ENCODE measurements at places on chromosomes 12 and 14.

GRCh38 chr12:6374786-6375160, 590 bp downstream of the SCNN1A start:
- DNase-seq: no peak

DNA sequence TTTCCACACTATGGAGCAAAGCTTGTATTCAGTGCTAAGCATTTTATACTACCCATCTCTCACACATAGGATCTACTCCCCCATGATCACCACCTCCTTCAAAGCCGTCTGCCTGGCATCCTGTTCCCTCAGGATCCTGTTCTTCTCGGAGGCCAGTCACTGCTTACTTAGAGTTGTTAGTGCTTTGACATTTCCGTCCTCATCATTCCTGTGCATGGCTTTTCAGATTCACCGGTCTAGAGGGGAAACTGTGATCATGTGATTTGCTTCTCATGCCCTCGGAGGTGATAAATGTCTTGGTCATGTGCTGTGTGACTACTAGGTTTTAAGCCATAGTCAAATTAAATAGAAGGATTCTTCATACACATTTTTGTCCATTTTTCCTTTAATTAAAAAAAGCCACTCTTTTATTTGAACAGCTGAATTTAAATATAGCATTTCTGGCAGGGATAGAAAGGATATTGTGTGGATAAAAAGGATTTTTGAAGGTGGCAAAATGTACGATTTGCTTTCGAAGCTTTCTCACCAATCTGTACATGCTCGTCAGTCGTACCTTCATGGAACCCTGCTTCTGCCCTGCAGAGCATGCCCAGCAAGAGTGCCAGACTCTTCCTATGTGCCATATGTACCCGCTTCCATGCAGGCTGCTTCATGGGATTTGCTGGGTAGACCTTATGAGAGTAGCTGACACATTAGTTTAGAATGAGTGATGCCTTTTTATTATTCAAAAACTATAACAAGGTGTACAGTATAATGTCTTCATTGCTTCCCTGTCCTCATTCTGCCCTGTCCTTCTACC, 53.3 kb downstream of the BMAL2 start:
- DNase-seq: no peak

DNA sequence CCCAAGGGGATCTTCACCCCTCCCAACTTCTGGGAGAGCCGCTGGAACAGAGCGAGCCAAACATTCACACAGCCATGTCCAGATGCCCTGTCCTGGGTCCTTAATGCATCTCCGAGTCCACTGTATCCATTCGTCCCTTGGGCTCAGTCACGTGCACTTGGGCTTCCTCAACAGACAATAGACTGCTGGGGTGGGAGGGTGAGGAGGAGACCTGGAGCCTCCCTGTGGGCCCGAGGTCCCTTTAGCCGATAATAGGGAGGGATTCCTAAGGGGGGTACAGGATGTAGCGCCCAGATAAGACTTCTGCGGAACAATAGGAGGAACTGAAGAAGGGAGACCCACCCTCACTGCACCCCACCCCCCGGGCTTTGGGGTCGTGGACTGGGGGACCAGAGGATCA, 6.7 kb downstream of the ARHGEF25 start:
- DNase-seq: no peak

DNA sequence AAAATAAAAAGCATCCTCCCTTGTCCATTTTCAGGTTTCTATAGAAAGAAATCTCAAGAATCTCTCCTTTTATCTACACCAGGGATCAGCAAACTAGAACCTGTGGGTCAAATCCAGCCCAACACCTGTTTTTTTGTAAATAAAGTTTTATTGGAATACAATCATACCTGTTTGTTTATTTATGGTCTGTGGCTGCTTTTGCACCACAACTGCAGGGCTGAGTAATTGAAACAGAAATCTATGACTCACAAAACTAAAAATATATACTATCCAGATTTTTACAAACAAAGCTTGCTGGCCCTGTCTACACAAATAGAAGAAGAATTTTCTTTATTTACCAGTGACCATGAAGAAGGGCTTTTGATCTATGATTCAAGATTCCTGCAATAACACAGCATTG, 95.1 kb upstream of the COCH start:
- DNase-seq: peak; percentile 9

DNA sequence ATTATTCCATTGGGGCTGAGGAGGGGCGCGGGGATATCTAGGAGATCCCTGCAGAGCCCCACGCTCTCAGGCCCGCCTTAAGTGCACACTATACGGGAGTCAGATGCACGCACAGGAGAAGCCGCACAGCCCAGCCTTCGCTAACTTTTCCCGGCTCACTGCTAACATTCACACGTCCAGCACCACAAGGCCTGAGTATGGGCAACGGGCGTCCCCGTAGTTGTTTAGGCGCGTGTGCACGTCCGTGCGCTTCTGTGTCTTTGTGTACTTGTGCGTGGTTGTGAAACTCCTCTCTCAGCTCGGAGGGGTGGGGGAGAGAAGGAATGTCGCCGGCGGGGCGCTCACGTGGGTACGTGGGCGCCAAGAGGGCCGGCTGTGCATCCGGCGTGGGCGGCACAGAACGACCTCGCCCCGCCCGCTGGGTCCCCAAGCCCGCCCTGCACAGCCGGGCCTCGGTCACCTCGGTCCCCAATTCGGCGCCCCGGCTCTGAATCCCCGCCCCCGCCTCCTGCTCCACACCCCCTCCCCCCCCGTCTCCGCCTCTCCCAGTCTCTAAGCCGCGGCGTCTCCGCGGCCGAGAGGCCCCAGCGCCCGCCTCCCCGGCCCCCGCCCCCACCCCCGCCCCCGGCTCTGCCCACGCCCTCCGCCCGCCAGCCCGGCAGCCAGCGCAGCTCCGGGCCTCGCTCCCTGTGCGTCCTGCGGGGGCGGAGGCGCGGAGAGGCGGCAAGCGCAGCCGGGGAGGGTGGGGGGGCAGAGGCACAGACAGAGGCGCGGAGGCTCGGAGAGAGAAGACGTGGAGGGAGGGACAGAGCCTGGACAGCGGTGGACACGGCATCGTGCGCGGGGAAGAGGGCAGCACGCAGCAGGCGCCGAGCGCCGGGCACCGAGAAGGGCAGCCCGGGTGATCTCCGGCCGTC, at the start of gene NAB2:
Gene NAB2, plus strand, starts transcription at position 761 of the 917 bp plus-strand sequence. CDS start 158 bp downstream, outside the sequence.
- DNase-seq: peak; percentile 87

GRCh38 chr14:65184032-65184764, 81.9 kb upstream of the MAX start:
- no peak for DNase-seq

GRCh38 chr14:51182131-51182565, 57.9 kb upstream of the TMX1 start:
- no peak for DNase-seq

DNA sequence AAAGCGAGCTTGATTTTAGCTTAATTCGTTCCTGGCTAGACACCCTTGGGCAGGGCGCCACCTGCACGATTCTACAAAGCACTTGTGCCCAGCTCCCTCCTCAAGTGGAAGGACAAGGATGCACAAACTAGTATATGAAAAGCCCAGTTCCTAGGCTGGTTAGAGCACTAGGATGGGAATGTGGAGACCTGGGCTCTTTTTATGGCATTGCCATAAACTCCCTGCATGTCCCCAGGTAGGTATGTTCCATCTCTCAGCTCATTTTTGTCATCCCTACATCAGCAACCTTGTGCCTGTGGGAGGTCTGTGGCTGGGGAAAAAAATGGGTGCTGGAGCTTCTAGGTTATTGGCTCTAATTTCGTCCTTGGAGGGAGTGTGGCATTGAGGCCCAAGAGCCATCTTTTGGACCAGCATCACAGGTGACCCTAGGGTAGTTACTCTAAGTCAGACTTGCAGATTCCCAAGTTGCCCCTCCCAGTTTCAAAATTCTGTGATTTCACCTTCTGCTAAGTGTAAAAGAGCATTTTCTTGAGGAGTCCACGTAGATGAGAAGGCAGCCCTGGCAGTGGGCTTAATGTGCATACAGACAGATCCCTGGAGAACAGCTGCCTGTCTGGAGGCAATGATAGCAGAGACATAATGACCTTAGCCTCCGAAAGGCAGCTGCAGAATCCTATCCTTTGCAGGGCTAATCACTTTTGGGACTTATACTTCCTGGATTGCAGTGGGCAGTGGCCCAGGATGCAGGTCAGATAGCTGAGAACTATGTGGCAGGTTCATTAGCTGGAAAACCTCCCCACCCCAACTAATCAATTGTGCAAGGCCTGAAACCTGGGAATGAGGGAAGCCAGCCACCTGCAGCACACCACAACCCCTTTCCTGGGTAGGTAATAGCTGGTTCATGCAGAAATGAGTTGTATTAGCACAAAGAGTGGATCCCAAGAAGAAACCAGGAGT, 47.6 kb upstream of the BDKRB2 start:
- no peak for DNase-seq

Measured in non-pigmented ciliary epithelial cell (primary cell).